Transverse colon (tissue), 4 donors: ENCODE measurements at places on chromosomes 6 and 20. TPM values are rescaled to one million over a fixed set of nuclear protein-coding genes. Genes with fewer than 3 reads are reported as not detected.

Gene OGFRL1
- 7.5 TPM for total RNA-seq

Gene MMP24
- 0.40 TPM for total RNA-seq

DNA sequence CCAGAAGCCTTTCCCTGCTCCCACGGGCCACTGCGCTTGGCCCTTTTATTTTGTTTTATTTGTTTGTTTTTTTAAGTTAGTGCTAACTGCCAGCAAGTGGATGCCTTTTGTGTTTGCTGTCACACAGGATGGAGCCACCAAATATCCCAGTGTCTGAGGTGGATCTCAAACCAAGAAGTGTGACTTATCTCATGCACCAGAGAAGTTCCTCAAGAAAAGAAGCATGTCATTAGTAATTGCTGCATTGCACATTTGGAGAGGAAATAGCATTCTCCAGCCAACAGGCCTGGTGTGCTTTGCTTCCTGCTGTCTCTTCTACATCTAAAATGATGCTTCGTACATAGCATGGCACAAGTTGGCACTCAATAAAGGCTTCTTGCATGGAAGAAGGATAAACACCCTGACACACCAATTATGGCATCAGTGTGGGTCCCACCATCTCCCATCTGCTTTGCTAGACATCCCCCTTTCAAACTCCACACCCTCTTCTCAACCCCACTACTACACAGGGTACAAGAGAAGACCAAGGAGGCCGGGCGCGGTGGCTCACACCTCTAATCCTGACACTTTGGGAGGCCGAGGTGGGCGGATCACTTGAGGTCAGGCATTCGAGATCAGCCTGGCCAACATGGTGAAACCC lies 1.9 kb upstream of the ATP9A start:
- no peak for DNase-seq

DNA sequence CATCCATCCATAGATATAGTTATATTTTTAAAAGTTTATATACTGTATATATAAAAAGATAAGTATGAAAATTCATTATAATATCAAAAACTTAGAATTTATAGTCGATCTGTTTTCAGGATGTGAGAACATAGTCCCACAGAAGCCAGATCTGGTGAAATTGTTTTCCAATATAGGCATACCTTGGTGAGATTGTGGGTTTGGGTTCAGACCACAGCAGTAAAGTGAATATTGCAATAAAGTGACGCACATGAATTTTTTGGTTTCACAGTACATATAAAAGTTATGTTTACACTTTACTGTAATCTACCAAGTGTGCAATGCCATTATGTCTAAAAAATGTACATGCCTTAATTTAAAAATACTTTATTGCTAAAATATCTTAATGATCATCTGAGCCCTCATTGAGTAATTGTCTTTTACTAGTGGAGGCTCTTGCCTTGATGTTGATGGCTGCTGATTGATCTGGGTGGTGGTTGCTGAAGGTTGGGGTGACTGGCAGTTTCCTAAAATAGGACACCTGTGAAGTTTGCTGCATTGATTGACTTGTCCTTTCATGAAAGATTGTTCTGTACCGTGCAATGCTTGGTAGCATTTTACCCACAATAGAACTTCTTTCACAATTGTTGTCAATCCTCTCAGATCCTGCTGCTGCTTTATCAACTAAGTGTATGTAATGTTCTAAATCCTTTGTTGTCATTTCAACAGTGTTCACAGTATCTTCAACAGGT lies 29.8 kb downstream of the AIG1 start:
- no peak for DNase-seq

Gene KLHDC3
- total RNA-seq: 54.6 TPM

- no peak for DNase-seq
These were observed 5.9 kb downstream of the CASS4 start for GRCh38 chr20:56417911-56418310.

DNA sequence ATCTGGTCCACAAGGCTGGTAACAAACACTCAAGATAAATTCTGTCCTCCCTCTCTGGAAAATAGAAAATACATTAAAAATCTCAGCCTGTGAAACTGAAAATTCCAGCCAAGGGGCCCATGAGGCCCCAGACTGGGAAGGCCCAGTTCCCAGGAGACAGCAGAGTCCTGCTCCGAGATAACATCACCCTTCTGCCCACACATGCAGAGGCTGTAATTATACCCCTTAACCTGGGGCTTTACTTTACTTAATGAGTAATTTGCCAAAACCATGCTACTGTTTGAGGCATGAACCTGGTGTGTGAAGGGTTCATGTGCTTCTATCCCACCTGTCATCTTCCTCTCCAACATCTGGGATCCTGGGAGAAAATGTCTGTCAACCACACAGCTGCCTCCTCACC lies 398.9 kb upstream of the SULF2 start:
- DNase-seq: no peak

DNA sequence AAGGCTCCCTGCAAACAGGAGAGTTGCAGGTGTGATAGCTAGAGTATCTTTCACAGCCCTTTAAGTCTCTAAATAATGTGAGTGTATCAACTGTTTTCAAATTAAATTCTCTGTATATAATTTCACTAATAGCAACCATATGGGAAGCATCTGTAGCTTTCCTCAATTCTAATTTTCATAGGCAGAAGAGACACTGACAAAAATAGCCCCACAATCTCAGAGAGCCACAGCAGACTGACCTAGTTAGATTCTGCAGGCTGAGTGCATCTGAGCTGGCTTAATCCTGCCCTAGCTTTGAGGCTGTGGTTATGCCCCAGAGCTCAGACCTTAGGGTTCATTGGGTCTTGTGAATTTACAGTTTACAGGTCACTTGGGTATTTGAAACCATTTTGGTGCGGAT lies 63.9 kb downstream of the MAP7 start:
- no peak for DNase-seq

Gene SMLR1
- not detected for total RNA-seq

DNA sequence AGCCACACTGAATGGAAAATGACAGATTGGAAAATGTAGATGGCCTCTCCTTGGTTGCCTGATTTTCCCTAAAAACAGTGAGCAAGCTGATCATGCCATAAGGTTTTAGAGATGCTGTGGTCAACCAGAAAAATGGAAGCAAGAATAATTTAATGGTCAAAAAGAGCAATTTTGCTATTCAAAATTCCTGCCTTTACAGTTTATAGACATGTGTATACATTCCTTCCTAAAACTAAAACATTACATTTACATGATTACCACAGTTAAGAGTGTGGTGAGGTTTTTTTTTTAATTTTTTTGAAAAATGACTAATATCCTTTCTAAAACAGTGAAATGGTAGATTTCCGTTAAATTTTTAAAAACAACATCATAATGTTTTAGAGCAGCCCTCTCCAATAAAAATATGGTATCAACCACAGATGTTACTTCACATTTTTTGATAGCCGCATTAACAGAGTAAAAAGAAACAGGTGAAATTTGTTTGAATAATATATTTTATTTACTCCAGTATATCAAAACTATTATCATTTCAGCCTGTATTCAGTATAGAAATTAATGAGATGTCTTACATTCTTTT lies 407.0 kb upstream of the SOX4 start:
- no peak for DNase-seq

GRCh38 chr6:112130878-112131277 lies 43.5 kb downstream of the FAM229B start:
- DNase-seq: no peak

Gene BPIFB4
- total RNA-seq: not detected

Gene NHLRC1
- total RNA-seq: 2.1 TPM

DNA sequence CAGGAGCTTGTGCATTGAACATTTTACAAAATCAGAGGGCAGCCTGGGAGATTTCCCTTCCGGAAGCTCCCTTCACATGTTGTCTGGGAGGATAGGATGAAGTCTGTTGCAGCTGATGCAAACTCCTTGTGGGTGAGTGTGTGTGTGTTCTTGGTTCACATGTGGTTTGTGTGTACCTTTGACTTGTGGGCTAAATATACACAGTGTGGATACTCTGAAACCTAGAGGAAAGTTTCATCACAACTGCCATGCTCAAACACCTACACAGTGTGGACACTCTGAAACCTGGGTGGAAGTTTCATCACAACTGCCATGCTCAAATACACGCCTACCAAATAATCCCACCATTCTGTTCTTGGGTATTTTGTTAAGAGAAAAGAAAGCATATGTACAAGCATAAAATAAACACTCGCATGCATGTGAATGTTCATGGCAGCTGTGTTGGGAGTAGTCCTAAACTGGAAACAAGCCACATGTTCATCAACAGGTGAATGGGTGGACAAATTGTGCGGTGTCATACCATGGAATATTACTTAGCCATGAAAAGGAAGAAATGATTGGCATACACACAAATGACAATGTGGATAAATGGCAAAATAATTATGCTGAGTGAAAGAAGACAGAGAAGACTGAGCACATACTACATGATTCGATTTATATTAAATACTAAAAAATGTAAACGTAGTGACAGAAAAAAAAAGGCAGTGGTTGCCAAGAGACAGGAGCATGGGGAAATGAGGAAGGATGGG lies 1.8 kb downstream of the SCP2D1 start:
- DNase-seq: no peak

DNA sequence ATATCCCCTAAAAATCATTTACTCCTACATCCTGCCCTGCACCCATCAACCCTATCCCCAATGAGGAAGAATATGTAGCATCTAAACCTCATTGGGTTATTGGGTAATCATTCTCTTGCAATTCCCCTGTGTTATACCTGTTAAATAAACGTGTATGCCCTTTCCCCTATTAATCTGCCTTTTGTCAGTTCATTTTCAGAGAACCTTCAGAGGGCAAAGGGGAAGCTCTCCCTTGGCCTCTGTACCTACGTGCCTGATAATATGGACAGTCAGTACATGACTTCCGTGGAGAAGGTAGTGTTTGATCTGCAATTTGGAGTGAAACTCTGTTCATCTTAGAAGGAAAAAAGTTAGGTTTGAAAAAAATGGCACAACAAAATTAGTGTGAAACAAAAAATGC lies 173.5 kb upstream of the RUNX2 start:
- DNase-seq: no peak

Gene VGLL2
- total RNA-seq: not detected

DNA sequence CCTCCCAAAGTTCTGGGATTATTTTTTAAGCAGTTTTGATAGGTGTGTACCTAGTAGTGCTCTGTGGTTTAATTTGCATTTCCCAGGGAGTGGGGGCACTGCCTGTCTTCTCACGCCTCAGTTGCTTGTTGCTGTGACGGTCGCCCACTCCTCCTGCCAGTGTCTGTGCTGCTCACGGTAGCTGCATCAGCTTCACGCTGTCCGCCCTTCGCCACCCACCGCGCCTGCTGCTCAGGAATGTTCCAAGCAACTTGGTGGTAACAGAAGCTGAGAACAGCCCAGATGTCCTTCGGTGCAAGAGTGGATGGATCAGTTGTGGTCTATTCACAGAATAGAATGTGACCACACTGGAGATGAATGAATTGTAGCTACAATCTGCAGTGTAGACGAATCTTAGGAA lies 22.9 kb downstream of the DNAJC5 start:
- DNase-seq: no peak

Gene UNC93A
- total RNA-seq: not detected

DNA sequence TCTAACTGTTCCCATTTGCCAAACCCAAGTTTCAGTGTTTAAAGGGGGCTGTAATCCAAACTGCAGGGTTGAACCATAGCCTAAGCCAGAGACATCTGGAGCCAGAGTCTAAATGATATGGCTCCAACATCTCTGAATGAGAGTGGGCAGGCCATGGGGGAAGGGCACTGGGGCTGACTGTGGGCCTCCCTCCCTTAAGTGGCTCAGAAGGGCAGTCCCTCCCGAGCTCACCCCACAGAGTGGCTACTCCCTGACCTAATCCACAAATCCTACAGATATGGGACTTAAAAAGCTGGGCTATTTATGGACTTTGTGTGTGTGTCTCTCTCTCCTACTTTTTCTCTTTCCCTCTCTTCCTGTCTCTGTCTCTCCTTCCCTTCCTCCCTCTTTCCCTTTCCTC lies 35.8 kb upstream of the AAR2 start:
- DNase-seq: no peak

DNA sequence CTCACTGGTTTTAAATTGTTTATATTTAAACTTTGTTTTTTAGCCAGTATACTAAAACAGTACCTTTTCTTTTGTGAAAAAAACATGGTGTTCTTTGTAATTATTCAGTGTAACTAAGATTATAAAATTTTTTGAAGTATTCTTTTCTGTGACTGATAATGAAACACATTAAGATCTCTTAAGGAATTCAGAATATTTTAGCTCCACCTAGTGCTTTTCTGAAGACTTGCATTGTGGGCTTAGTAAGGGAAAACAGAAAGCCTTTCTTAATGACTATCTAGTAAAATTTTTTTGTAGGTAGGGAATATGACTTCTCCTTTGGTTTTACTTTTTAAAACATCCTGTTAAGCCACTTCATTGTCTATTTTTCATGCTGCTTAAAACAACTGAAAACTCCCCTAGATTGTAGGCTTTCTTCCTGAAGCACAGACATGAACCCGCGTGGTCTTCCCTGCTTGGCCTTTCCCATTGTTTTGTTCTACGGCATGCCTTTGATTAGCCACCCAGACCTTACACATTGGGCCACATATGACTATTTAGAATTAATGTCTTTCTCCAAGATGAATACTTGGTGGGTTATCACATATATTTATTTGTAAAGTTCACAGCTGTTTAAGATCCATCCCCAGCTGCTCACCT lies 72.1 kb downstream of the AFDN start:
- no peak for DNase-seq

GRCh38 chr6:119742188-119742803 lies 392.7 kb upstream of the MAN1A1 start:
- peak; percentile 65 for DNase-seq

- DNase-seq: no peak
These were observed 95.6 kb downstream of the SNAP25 start for GRCh38 chr20:10314198-10314597.

Gene PPP1R14C
- total RNA-seq: 37.0 TPM

GRCh38 chr6:153001767-153002612 lies 519 bp downstream of the MTRF1L start:
- DNase-seq: peak; percentile 10

DNA sequence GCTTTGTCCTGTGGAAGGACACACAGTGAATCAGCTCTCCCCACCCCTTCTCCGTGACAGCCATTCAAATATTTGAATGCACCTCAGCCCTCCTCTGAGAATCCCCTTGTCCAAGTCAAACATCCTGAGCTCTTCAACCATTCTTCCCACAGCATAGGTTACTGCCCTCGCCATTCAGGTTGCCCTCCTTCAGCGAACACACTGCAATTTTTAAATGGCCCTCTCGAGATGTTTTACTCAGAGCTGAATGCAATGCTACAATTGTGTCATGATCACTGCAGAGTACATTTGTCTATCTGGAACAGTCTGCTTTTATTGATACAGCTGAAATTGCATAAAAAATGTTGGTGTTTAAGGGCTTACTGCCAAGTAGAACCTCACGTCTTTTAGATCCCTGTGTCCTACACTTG lies 48.9 kb downstream of the SLC2A12 start:
- no peak for DNase-seq

DNA sequence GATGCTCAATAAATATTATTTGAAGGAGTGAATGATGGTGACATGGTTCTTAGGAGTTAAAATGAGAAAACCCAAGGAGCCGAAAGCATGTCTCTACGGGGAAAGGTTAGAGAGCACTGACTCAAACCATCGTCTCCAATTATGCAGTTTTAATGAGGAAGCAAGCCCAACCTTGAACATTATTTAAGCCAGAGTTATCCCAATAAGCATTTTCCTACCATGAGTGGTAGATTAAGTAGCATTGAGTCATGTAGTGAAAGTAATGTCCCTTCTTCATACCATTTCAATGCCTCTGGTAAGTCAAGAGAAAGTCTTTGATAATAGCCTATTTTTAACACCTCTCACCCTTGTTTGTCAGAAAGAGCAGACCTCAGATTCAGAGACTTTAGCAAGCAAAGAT lies 13.5 kb downstream of the TSHZ2 start:
- no peak for DNase-seq

GRCh38 chr20:703006-703405 lies 27.4 kb upstream of the SCRT2 start:
- no peak for DNase-seq

Gene CLDN20
- total RNA-seq: not detected
